Inflammatory macrophage (primary cell): ENCODE measurements at places on chromosomes 7 and 10.

DNA sequence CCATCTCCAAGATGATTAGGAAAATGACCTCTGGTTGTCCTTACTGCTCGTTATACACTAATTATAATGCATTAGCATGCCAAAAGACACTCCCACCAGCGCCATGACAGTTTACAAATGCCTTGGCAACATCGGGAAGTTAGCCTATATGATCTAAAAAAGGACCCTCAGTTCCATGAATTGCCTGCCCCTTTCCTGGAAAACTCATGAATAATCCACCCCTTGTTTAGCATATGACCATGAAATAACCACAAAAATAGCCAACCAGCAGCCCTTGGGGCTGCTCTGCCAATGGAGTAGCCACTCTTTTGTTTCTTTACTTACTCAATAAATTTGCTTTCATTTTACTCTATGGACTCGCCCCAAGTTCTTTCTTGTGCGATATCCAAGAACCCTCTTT is 41.6 kb upstream of the KCNMA1 start:
- DNase-seq, result no peak

DNA sequence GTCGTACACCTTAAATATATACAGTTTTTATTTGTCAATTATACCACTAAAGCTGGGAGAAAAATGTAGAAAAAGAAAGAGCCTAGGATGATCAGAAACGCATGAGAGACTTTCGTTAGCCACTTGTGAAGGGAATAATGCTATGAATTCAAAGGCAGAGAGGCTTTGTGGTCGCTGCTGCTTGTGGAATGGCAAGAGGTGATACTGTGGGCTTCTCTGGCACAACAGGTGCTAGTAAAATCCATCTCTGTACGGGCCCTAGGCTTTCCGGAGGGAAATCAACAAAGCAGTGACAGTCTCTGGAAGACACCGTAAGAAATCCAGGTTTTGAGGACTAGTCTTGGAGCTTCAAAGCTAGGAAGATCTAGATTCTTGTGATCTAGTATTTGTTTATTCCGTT is 52.6 kb downstream of the LRRC72 start:
- DNase-seq, result no peak

DNA sequence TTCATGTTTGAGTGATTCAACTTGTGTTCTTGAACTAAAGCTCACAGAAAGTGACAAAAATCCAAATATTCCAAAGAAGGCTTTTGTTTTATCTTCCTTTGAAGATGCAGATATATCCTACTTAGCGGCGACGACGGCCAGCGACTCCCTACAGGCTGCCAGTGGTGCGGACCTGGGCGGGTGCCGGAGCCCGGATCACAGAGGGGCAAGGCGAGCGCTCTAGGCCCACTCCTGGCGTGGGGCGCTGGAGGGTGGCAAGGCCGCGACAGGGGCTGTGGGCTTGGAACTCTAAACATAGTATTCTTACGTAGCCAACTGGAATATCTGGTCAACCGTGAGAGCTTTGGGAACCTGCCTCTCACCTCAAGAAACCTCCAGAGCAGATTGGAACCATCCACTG is 914 bp upstream of the GIMAP7 start:
- DNase-seq, result no peak

DNA sequence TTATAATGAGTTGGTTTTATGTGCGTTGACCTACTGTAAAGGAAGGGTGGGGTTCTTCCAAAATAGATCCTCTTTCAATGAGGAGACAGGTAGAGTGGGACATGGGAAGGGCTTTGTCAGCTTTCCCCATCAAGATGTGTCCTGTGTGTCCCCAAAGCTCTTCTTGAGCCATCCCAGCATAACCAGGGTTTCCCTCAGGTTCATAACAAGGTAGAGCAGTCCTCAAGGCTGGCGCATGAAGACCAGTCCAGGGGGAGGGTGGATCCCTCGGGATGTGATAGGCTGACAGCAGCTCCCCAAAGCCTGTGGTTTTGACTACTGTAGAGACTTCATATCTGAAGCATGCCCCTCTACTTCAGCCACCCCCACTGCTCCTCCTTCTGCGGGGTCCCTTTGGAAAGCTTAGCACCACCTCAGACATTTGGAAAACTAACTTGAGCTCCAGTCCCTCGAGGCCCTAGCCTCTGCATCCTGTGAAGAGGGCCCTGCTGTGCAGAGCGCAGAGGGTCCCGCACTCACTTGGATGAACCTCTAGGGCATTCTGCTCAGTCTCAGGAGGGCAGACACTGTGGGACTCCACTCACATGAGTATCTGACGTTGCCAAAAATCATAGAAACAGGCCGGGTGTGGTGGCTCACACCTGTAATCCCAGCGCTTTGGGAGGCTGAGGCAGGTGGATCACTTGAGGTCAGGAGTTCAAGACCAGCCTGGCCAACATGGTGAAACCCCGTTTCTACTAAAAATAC is 1.1 kb upstream of the GIMAP8 start:
- DNase-seq, result no peak

DNA sequence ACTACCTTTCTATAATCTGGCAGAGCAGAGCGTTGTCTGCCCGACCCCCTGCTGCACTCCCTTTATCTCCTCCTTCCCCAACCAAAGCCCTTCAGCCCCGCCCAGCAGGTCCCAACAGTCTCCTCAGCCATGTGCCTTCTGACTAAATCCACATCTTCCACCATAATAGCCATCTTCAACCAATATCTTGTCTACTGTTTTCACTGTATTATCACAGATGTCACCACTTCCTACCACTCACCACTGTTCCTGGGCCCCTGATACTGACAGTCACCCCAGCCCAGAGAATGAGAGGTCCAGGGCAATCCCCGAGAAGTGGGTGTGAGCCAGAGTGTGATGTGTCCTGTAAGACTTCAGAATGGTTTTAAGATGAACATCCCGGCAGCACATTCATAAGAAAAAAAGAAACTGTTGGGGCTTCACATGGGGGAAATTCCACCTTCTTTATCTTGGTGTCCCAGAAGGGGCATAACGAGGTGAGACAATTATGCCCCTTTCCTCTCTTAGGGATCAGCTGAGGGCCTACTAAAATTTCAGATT is 25.3 kb downstream of the CCDC6 start:
- no peak for DNase-seq

DNA sequence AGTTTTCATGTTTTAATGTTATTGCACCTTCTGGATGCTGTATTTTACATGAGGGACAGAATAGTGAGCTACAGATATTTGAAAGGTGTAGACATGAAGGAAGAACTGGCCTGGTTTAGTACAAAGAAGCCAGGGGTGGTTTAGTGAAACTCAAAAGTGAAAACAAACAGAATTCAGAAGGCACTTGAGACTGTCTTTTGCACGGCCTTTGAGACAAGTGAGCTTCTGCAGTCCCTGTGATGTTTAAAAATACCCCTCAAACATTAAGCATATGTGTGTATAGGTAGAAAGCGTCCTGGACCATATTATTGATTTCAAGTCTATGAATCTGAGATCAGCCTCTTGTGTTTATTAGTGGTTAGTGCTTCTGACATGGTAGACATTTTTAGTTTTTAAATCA is 118.9 kb downstream of the CDK14 start:
- DNase-seq, result no peak

- no peak for DNase-seq
Observed at GRCh38 chr10:122388287-122388997, 13.9 kb downstream of the PLEKHA1 start.

DNA sequence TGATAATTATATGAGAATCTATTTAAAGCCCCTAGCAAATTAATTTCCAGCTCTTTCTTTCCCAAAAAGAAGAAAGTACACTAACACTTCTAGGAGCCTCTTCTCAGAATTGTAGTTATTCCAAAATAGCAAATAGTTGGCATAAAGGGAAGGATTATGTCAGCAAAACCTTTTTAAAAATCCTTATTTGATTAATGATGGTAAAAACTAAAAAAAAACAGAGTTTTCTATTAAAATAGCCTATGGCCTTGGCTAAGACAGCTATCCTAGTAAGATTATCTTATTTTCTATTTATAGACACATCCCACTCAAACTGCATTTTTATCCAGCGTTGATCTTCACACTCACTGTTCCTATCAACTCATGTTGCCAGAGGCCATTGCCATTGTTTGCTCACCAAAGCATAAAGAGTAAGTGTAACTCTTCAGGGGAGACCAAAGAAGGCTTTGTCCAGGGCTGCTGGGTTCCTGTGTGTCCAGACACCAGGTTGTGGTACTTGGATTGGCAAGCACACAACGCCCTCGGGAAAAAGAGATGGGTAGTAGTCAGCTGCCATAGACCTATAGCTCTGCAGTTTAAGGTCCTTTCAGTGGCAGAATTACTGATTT is 31.5 kb downstream of the ACTA2 start:
- no peak for DNase-seq

DNA sequence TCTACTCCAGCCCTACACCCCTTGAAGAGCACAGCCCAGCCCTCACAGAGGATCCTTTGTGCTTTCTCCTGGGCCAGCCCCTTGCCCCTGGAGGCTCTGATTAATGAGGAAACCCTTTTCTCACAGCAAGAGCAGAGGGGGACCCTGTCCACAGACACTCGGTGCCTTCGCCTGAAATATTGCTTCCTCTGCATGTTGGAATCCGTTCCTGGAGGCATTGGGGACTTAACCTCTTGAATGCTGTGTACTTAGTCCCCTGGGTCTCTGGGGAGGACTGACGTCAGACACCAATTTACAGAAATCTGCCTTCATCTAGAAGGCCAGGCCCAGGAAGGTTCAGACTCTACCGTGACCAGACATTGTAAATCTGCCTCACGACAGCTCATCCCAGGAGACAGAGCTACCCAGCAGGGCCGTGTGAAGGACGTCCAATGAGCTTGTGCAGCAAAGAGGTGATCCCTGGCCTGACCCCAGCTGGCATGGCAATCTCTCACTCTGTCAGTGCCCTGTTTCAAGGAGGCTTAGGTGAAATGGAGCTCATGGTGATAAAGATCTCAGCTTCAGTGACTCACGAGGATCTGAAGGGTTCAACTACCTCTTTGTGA is 8.1 kb upstream of the TMEM72 start:
- no peak for DNase-seq

DNA sequence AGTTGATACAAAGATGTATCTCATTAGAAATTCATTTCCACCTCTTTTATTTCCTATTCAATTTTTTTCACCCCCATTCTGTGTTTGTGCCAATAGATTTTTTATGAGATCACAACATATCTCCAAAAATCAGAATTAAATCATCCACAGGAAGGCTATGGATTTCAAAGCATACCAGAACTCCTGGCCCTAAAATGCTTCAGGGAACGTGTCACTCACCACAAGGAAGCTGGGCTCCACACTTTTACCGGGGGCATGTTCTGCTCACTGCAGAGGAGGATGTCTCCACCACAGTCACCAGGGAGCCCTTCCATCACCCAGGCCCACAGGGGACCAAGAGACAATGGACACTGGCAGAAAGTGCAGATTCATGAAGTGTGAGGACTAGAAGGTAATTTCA is 456.8 kb downstream of the KCNMA1 start:
- DNase-seq, result no peak
